ENCODE measurements at places on chromosomes 12 and 14.

DNA sequence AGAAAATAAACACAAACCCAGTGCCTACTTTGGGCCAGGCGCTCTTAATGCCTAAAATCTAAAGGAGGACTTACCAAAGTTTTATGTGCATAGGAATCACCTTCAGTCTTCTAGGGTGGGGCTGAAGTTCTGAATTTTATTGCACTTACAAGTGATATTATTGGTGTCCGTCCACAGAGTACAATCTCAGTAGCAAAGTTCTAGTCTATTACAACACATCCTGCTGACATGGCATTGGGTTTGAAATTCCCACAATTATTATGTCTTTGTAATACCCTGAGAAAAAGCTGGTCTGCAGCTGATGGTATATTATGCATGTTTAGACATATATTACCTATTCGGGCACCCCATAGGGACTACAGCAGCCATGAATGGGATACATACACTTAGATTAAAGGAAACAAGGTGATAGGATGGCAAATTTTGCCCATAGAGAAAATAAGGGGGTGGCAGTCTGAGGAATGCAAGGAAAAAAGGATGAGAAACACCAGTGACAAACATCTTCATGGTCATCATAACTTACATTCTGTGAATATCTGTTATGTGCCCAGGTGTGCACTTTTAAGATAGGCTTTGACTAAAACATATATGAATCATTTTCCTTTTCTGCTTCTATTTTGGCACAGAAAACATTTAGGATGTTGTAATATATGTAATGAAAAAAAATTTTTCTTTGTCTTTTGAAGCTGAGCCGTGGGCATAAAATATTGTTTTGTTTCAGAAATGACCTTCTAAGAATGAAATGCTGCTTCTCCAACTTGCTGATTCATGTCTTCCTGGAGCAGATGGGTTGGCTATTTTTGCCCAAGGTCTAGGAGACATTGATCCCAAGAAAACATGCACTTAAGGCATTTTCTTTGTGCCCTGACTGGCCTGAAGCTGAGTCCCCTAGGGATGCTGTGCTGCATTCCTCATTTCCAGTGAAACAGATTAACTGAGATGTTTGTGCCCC is 27.2 kb upstream of the ALG10 start:
- no peak for DNase-seq

DNA sequence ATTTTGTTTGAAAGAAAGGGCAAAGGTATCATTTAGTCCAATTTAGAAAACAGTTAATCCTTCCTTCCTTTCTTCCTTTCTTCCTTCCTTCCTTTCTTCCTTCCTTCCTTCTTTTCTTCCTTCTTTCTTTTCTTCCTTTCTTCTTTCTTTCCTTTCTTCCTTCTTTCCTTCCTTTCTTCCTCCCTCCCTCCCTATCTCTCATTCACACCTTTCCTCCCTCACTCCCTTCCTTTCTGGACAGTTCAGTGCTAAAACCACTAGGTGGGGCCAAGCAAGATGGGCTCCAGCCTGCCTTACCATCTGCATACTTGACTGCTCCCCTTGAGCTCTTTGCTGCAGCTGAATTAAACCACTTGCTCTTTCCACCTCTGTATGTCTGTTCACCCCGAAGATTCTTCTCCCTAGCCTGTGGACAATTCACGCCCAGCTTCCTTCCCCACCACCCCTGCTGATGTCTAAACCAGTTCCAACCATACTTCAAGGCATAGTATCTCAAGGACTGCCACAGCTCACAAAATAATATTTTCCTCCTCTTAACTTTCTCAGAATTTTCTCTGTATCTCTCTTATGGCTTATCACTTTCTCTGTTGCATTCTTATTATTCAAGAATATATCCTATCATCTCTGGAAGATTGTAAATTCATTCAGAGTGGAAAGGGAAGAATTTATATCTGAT is 78.0 kb downstream of the DBX2 start:
- DNase-seq: no peak

GRCh38 chr12:11576104-11576503 is 73.4 kb upstream of the ETV6 start:
- no peak for DNase-seq

GRCh38 chr14:30988509-30988908 is 36.9 kb upstream of the AP4S1 start:
- DNase-seq: no peak

GRCh38 chr12:89183985-89184435 is 168.3 kb downstream of the DUSP6 start:
- DNase-seq: no peak

GRCh38 chr14:104594310-104595046 is 10.1 kb downstream of the TMEM179 start:
- DNase-seq: no peak

- DNase-seq: no peak
Measured at GRCh38 chr14:88630565-88630964, 67.7 kb downstream of the ZC3H14 start.

- DNase-seq: no peak
Measured at GRCh38 chr14:23568600-23569331, 1.2 kb upstream of the AP1G2 start.

- DNase-seq: no peak
Measured at GRCh38 chr12:77299001-77299400, 233.6 kb upstream of the E2F7 start.

DNA sequence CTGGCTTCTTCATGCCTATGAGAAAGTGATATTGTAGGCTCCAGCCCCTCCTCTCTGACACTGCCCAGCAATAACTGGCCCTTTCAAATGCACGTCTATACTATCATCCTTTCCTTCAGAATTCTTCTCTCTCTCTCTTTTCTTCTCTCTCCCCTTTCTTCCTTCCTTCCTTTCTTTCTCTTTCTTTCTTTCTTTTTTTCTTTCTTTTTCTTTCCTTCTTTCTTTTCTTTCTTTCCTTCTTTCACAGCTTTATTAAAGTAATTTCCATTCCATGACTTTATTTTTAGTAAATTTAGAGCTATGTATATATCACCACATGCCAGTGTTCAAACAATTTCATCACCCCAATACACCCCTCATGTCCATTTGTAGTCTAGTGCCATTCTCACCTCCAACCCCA is 302.1 kb downstream of the RPAP3 start:
- DNase-seq: no peak

GRCh38 chr12:90024262-90024661 is 315.6 kb upstream of the ATP2B1 start:
- no peak for DNase-seq

- DNase-seq: no peak
Measured at GRCh38 chr14:23381871-23382270, 5.0 kb downstream of the CMTM5 start.

DNA sequence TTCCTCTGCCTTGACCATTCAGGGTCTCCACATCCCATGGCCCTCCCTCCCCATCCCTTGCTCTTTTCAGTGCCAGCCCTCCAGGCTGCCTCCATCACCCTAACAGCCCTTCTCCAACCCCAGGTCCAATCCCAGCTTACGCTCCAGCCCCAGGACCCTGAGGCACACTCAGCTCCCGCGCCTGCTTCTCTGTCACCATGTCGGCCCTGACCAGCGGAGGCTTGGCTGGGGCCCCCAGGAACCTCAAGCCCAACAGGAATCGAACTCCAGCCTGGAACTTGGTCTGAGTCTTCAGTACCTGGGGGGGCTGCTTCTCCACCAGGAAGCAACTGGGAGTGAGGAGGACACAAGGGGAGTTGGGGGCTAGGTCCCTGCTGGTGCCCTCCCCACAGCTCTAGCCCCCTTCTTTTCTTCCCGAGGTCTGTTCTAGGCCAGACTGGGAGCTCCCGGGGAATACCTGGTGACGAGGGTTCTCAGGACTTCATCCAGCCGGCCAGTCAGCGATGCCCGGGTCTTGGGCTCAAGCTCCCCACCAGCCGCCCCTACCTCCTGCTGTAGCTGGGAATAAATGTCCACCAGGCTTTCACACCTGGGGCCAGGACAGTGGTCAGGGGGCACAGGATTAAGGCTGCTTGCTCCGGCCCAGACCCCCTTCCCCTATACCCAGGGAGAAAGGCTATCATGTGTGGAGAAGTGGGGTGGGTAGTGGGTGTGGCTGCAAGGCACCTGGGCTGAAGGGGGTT is 6.0 kb downstream of the STAT6 start:
- no peak for DNase-seq

DNA sequence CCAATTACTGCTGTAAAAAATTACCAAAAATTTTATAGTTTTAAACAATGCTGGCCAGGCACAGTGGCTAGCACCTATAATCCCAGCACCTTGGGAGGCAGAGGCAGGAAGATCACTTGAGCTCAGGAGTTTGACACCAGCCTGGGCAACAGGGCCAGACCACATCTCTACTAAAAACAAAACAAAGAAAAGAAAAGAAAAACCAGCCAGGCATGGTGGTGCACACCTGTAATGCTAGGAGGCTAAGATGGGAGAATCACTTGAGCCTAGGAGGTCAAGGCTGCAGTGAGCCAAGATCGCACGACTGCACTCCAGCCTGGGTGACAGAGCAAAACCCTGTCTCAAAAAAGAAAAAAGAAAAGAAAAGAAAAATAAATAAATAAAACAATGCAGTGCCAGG is 54.0 kb upstream of the ARID2 start:
- no peak for DNase-seq

DNA sequence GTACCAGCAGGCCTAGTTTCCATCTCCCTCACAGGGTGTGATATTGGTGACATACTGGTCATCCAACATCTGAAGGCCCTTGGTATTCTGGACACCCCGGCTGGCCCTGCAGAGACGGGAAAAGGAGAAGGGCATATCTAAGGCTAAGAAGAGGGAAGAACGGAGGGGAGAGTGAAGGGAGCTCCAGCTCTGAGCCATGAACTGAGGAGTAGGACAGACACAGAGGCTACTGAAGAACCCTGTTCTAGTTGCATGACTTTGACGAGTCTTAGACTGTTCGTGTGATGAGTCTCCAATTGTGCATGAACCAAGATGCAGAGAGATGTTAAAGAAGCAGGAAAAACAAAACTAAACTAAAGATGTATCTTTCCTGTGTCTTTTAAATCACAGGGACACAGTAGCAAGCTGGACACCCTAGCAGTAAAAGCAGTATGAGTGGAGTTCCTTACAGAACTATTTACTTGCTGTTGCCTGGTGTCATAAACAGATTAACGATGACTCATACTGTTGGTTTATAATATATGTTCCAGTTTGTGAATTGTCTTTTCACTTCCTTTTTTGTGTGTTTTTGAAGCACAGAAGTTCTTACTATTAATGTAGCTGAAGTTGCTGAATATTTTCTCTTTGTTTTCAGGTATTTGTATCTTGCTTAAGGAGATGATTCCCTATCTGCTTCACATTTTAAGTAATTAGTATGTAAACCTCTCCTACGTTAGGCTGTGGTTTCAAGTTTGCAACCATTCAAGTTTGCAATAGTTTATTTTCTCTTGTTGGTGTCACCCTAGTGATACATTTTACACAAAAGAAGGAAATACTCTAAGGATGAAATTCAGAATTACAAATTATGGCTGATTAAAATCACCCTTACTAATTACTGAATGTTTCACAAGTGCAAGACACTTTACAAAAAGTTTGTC is 15.7 kb downstream of the FAR2 start:
- DNase-seq: no peak

- no peak for DNase-seq
Measured at GRCh38 chr12:123914726-123915333, 57.8 kb downstream of the CCDC92 start.

GRCh38 chr14:103213331-103213730 is 90.1 kb downstream of the TNFAIP2 start:
- DNase-seq: no peak

- peak; percentile 62 for DNase-seq
Measured at GRCh38 chr14:49621114-49621881, 699 bp downstream of the MGAT2 start.

DNA sequence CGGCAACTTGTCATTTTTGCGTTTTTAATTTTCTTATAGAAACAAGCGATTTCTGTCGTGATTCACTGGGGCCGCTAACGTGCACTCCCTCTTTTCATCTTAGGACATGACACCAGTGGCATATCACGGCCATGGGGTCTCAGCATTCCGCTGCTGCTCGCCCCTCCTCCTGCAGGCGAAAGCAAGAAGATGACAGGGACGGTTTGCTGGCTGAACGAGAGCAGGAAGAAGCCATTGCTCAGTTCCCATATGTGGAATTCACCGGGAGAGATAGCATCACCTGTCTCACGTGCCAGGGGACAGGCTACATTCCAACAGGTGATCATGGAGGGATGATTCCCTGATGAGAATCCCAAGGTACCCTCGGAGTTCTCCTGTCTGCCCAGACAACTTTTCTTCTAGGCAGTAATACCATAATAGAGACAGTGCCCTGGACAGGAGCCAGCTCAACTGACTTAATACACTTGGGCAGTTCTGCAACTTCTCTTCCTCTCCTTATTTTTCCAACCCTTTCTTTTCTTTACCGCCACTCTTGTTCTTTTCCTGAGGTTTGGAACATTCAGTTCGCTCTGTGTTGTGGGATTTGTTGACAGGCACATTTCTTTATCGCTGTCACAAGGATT is 821 bp downstream of the TMEM106C start:
- no peak for DNase-seq

DNA sequence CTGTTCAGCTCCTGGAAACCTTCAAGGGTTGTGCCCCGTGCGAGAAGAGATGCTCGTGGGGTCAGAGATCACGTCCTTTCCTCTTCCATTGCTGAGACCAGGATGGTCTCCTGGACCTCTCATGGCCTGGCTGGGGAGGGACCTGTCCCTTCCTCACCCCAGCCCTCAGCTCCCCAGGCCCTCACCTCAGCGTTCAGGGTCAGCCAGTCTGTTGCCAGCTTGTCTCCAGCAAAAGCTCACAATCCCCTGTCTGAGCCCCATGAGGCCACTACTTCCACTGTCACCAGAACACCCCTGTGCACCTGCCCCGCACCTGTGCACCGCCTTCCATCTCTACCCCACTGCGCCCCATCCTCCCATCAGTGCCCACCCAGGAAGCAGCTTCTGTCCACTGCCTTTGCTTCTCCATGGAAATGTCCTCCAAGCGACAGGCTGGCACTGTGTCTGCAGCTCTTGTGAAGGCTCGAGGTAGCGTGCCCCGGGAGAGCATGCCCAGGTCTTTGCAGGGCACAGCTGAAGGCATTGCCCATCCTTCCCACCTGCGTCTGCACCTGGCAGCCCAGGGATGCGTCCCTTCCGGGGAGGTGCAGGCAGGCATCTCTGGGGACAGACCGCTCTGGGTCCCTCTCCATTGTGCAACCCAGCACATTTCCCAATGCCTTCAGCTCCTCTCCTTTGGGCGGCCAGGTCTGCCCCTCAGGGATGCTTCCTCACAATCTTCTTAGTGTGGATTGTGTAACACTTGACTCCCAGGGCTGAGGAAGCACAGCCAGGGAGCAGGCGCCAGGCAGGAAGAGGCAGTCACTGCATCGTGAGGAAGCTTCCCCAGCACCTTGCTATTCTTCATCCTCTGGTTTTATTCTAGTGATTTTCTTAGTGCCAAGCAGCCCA is 179.6 kb downstream of the ADGRD1 start:
- DNase-seq: no peak

DNA sequence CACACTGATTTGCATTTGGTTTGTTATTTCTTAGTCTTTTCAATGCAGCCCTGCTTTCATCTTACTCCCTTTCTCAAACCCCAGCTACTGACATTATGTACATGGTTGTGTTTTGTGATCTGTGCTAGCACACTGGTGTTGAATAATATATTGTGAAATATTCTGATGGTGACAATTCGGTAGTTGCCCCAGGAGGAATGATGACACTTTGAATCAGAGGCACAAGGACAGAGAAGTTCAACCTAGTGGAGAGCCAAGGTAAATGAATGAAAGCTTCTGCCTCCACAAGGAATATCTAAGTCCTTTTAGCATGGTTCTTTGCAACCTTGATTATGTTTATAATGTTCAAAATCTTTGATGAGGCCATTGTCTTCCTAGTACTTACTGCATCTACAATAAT is 159.9 kb downstream of the PDE3A start:
- DNase-seq: no peak

- DNase-seq: no peak
Measured at GRCh38 chr12:66744956-66745383, 66.1 kb upstream of the GRIP1 start.

GRCh38 chr12:62969695-62970094 is 34.7 kb upstream of the PPM1H start:
- no peak for DNase-seq

Data from stimulated activated naive CD4-positive, alpha-beta T cell (primary cell).